ENCODE measurements at places on chromosomes 2 and 18. TPM values are rescaled to one million over a fixed set of nuclear protein-coding genes. Genes with fewer than 3 reads are reported as not detected.

SP140 gene
- total RNA-seq: 0.24 TPM

INPP5D gene
- total RNA-seq: 8.3 TPM

AKAIN1 gene
- not detected for total RNA-seq

ARHGEF4 gene
- 16.6 TPM for total RNA-seq

KCNJ3 gene
- total RNA-seq: 0.28 TPM

SLC9A2 gene
- total RNA-seq: 0.08 TPM

RAB31 gene
- total RNA-seq: 18.8 TPM

GRCh38 chr2:218671097-218671653, 627 bp downstream of the RNF25 start:
- DNase-seq: peak; percentile 14

DNA sequence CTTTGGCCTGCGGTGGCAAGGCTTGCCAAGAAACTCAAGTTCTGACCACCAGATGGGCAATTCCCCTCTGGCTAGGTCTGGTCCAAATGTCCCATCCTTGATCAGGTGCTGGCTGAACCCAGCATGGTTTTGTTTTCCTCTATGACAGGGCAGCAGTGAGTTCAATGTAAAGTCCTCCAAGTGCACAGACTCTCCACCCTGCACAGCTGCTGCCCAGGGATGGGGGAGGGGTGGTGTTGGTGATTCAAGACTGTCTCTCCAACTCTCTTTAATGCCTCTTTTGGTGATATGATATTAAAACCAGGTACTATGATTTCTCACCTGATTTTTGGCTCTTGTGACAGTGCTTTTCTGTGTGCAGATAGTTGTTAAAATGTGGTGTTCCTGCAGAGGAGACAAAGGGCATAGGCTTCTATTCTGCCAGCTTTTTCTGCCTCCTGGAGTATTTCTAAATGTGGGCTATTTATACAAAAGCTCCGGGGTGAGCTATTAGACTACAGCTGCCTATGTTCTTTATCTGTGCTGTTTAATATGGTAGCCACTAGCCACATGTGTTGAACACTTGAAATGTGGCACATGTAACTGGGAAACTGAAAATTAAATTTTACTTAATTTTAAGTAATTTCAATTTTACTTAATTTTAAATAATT, 64.0 kb upstream of the STK39 start:
- DNase-seq: no peak

- DNase-seq: no peak
Measured at GRCh38 chr2:147356157-147356556, 488.7 kb upstream of the ACVR2A start.

- DNase-seq: no peak
Measured at GRCh38 chr2:68708629-68709028, 26.0 kb upstream of the ARHGAP25 start.

GRCh38 chr2:206069417-206069816, 16.6 kb downstream of the INO80D start:
- DNase-seq: no peak

- DNase-seq: no peak
Measured at GRCh38 chr2:227889336-227889735, 17.9 kb downstream of the DAW1 start.

GRCh38 chr2:241894056-241894641, 24.6 kb downstream of the RTP5 start:
- no peak for DNase-seq

DNA sequence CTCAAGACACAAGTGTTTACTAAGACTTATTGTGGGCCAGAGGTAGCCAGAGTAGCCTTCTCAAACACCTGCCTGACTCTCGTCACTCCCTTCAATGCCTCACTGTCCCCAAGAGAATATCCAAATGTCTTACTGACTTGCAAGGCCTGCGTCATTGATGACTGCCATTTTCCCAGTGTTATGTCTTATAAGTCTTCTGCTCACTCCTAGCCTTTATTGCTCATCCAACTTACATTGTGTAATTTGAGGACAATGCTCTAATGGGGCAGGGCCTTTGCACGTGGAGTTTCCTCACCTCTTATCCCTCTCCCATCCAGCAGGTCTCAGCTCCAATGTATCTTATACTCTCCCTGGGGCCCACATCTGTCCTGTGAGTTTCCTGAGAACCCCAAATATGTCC, 10.1 kb upstream of the CD226 start:
- no peak for DNase-seq

- DNase-seq: no peak
Measured at GRCh38 chr2:188333751-188334524, 42.3 kb downstream of the GULP1 start.

GRCh38 chr2:51781691-51782090, 749.8 kb upstream of the NRXN1 start:
- no peak for DNase-seq

GRCh38 chr2:64766841-64767669, 113.3 kb upstream of the SERTAD2 start:
- DNase-seq: no peak

- DNase-seq: no peak
Measured at GRCh38 chr18:35159782-35160181, 81.1 kb upstream of the ZNF397 start.

DNA sequence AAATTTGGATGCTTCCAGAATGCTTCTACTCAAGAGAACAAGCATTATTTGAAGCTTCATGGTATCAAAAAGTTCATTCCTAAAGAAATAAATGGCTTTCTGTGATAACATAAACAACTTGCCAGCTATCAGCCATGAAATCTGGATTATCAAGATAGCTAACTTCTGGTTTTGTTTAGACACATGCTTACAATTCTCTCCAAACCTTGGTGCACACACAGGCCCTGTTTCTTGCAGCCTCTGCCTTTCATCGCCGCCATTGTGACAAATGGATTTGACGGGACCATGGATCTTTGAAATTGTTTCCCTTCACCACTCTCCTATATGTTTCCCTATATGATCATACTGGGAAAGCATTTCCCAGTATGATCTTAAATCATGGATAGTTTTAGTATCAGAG, 47.9 kb upstream of the CABLES1 start:
- no peak for DNase-seq

DNA sequence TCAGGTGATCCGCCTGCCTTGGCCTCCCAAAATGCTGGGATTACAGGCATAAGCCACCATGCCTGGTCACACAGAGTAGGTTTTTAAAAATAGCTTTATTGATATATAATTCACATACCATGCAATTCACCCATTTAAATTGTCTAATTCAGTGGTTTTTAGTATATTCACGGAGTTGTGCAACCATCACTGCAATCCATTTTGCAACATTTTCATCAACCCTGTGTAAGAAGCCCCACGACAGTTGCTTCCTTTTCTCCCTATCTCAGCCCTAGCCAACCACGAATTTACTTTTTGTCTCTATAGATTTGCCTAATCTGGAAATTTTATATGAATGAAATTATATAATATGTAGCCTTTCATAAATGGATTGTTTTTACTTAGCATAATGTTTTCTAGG, 266.4 kb downstream of the NAPG start:
- DNase-seq: no peak

- DNase-seq: no peak
Measured at GRCh38 chr2:100408104-100408503, 9.4 kb downstream of the CHST10 start.

All from GM23338 (cell line).